ENCODE measurements at places on chromosomes 1 and 21. TPM values are rescaled to one million over a fixed set of nuclear protein-coding genes. Genes with fewer than 3 reads are reported as not detected.

GRCh38 chr1:31505911-31506497 lies 70.3 kb upstream of the TINAGL1 start:
- DNase-seq: no peak

GRCh38 chr1:9821710-9822109 lies 2.1 kb downstream of the CLSTN1 start:
- no peak for DNase-seq

GRCh38 chr21:46366561-46366960 lies 42.6 kb downstream of the PCNT start:
- DNase-seq: no peak

The PM20D1 gene
- 0.18 TPM for total RNA-seq

- DNase-seq: no peak
Measured at GRCh38 chr1:61797045-61797755, 54.9 kb downstream of the PATJ start.

The RNU1-1 gene
- total RNA-seq: 40,842 TPM

Data from cerebellum (tissue), 4 donors.